HCT116 (cell line): ENCODE measurements at places on chromosomes 3 and 15.
A peak's percentile ranks its signal among the peaks of the same experiment; 100 is the strongest.

- no peak for DNase-seq
These were observed at the start of gene UBAP1L for GRCh38 chr15:65115086-65115485. TSS of gene UBAP1L (minus strand) at chr15:65115200. CDS start at chr15:65106215, 8,985 bp downstream.

DNA sequence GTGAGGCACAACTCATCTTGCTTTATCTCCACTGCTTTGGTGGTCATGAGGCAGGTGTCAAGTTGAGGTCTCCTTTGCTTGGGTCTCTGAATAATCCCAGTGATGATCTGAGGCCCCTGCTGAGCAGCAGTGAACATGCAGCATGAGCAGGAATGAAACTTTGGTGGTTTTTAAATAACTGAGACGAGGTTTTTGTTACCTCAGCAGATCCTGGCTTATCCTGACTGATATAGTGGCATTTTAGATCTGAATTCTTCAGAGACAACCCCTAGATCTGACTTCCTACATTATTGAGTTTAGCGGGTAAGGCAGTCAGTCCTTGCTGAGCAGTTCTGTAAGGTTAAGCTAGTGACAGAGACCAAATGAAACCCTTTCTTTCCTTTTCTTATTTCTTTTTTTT, 230.4 kb downstream of the ARRDC4 start:
- no peak for DNase-seq

GRCh38 chr15:57048930-57049549, 130.6 kb downstream of the TCF12 start:
- DNase-seq: no peak

DNA sequence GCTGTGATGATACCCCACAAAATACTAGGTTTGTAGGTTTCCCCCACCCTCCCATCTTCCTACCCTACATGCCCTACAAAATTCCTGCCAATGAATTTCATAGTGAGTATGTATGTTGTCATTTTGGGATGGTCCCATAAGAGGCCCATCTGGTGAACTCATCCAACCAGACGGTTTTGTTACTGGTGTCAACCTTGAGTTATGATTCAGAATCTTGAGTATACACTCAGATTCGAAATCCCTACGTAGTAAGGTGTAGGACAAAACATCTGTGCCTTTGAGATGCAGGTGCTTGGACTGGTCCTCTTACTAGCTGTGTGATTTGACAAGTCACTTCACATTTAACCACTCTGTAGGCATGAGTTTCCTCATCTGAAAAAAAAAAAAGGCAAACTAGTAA, 3.6 kb downstream of the SIAH2 start:
- no peak for DNase-seq

DNA sequence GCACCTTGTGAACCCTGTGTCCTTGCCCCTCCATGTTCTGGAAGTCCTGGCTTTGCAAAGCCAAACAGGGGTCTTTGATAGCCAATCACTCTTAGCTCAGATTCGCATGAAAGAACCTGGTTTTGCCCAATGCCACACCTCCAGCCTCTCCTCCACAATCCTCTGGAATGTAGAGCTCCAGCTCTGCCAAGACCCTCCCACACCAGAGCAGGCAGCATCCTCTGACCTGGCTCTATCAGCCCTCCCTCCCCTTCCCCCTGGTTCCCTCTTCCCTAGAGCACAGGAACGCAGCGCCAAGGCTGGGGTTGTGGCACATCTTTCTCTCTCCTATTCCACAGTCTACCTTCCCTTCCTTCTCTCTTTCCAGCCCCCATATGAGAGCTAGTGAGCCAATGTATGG, 133.3 kb downstream of the RPLP1 start:
- DNase-seq: no peak

- peak; percentile 51 for DNase-seq
These were observed 793 bp downstream of the APOD start for GRCh38 chr3:195582947-195583346.

GRCh38 chr3:125059488-125060245, 3.9 kb upstream of the HEG1 start:
- no peak for DNase-seq

DNA sequence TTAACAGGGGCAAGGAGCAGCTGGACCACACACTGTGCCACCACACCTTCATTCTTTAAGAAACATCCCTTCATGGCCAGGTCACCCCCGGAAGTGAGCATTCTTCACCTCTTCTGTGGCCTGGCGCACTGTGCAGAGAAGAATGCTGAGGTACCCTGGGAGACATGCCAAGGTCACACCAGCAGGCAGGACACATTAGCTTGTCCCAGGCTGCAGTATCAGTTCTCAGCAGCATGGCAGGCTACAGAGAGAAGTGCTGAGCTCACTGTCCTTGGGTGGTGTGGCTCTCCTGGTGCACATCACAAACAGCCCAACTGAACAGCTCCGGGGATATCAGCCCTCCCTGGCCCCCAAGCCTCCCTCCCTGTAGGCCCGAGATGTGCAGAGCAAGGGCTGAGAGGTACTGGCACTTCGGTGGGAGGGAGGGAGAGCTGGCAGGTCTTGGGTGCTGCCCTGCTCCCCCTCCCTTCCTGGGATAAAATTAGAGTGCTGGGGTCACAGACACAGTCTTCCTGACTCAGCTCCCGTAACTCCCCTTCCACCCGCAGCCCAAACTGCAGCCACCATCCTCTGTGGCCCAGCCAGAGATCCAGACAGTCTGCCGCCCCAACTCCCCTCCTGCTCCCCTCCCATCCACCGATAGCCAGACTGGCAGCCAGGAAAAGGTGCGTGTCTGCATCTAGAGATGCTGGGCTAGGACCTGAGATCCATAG, 13.4 kb downstream of the SEMA7A start:
- DNase-seq: no peak

DNA sequence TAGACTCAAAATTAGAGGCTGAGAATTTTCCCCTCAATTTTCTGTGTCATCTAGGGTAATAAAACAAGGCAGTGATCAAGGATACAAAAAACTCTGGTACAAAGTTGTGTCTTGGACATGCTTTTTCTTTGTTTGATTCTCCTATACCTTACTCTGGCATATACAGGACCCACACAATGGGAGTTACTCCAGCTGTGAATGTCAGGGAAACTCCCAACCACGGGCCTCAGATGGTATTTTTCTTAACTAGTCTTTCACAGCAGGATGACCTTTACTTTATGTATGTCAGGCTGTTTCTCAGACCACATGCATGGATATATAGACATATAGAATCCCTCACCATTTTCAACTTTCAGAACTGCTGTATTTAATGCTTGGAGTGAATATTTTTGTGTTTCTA, 41.3 kb downstream of the FEZF2 start:
- no peak for DNase-seq

GRCh38 chr3:97896547-97896946, 74.7 kb downstream of the CRYBG3 start:
- no peak for DNase-seq

DNA sequence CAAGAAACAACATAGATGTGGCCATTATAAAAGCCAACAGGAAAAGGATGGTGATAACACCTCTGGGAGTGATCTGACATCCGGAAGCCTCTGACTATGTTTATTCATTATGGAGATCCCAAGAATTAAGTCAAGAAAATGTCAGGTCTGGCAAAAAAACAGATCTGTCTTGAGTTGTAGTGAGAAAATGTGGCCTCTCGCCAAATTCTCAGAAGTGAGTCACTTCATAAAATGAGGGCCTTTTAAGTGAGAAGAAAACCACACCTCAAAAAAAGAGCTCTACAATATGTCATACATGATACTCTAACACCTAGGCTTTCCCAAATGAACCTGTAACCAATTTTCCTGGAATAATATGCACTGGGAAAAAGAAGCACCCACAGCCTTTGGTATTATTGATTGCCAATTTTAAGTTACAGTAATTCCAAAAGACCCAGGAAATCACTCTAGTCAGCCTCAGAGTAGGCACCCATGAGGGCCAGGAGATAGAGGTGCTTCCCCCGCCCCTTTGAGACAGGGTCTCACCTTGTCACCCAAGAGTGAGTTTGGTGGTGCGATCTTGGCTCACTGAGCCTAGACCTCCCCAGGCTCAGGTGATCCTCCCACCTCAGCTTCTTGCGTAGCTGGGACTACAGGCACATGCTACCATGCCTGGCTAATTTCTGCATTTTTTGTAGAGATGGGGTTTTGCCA, 38.0 kb downstream of the CCR3 start:
- DNase-seq: peak; percentile 12

- DNase-seq: no peak
These were observed 1036.6 kb downstream of the IGSF11 start for GRCh38 chr3:117998071-117998470.

GRCh38 chr3:12825156-12825555, 16.2 kb downstream of the RPL32 start:
- DNase-seq: no peak

- no peak for DNase-seq
These were observed 13.8 kb downstream of the CRYGS start for GRCh38 chr3:186530415-186530814.

- no peak for DNase-seq
These were observed 5.5 kb downstream of the HHLA2 start for GRCh38 chr3:108301695-108302404.

DNA sequence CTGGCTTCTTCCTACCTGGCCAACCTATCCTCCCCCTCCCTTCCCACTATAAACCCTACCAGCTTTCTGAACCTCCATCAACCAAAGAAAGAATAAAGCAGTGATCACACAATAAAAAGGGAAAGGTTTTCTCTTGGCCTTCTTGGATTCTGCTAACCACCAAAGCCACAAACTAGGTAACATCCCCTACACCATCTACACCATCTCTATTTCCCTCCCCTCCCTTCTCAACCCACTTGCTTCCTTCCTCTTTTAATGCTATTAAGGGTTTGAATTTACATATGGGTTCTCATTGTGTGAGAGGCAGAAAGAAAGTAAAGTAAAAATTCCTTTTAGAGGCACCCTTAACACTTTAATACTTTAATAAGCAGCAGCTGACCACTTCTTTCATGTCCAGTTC, 25.8 kb upstream of the RSL24D1 start:
- DNase-seq: no peak

DNA sequence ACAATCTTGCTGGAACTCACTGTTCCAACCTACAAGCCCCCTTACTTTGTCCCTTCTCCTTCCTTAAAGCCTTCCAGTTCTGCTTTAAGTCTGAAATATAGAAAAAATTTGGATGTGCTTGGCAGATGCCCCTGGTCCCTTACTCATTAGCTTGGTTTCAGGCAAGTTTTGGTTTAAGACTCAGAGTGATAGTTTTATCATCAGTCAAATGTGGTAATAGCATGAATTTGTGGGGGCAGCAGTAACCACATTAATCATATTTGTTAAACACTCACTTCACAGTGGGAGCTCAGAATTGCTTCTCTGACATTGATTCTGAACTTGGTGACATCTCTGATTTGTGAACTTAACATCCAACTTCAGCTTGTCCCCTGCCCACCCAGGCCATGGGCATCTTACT, 58.3 kb upstream of the ALDH1A3 start:
- no peak for DNase-seq

DNA sequence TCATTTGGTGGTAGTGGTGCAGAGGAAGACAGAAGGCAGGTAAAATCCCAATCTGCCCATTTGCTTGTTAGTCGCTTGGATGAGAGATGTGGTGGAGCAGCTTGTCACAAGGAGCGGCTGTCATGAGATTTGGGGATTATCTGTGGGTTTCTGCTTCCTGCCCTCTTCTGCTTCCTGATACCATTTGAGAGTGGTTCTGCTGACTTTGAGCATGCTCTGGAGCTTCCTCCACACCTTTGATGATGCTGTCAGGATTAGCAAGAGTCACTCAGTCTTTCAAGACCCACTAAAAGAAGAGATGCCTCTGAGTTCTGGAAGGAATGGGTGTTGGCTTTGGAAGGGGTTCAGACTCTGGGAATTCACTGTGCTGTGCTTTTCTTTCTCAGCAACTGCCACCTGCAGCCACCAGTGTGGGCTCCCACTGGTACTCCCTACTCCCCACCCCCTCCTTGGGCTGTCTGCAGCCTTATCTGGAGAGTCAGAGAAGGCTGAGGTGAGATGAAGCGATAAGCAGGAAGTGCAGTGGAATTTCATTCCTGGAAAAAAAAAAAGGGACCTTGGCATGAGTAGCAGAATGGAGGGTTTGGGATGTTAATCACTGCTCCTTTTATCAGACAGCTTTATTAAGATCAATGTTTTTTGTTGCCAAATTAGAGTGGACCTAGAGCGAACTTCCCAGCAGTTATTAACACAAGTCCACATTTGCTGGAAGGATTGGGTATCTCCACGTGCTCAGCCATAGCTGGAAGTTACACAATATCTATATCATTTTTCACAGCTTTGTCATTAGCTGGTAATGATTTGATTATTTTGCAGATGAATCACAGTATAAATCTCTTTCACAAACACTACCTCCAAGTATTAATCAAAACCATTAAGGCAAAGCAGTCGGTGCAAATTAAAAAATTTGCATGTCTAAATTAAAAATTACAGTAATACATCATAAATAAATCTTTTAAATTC, 233.0 kb upstream of the SATB1 start:
- DNase-seq: no peak

DNA sequence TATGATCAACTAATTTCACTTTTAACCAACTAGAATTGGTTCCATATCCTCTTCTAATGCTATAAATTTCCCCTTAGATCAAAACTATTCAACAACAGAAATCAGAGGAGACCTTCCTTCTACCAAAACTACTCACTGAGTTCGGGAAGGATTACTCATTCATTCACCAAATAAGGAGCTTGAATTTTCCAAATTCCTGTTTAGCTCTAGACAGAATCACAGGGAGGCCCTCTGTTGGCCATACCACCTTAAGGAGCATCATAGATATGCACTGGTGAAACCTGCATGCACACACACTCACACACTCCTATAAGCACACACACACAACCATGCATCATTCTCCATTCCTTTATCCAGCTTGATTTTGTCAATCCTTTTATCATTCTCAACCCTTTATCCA, 49.0 kb downstream of the SUCLG2 start:
- no peak for DNase-seq

DNA sequence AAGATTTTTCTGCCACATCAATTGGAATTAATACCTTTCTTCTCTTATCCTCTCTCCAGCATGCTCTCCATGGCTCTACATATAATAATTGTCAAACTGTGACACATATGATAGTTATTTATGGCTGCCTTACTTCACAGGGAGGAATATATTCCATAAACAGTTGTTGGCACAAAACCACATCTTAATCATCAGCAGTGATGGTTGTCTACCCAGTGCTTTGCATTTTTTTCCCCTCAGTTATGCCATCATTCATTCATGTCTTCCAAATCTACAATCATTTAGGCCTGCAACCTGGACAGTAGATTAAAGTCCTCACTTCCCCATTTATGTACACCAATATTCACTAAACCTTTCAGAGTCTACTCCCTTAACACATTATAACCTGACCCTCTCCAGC, 107.7 kb downstream of the THRB start:
- no peak for DNase-seq

DNA sequence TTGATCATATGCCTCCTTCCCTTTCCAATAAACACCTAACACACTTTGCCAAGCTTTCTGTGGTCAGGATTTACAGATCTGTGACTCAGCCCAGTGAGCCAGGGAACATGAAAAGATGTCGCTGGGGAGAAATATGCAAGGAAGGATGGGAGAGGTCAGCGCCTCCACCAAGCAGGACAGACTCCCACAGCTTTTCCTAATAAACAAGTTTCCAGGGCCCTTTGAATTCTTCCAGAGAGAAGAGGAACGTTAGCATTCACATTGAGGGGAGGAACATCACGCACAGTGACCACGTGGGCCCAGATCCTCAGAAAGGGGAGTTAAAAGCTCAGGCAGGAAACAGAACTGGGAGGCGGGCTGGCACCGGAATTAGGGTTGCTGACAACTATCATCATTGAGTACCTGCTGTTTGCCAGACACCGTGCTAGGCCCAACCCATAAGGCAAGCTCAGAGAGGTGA, 33.3 kb upstream of the MRPS22 start:
- peak; percentile 94 for DNase-seq
